Transverse colon (tissue), 4 donors: ENCODE measurements at places on chromosomes 2 and 18. TPM values are rescaled to one million over a fixed set of nuclear protein-coding genes. Genes with fewer than 3 reads are reported as not detected.

GRCh38 chr2:50649626-50650402 is 382.1 kb downstream of the NRXN1 start:
- DNase-seq, result no peak

- no peak for DNase-seq
These were observed 434.9 kb upstream of the ST6GAL2 start for GRCh38 chr2:107320881-107321280.

DNA sequence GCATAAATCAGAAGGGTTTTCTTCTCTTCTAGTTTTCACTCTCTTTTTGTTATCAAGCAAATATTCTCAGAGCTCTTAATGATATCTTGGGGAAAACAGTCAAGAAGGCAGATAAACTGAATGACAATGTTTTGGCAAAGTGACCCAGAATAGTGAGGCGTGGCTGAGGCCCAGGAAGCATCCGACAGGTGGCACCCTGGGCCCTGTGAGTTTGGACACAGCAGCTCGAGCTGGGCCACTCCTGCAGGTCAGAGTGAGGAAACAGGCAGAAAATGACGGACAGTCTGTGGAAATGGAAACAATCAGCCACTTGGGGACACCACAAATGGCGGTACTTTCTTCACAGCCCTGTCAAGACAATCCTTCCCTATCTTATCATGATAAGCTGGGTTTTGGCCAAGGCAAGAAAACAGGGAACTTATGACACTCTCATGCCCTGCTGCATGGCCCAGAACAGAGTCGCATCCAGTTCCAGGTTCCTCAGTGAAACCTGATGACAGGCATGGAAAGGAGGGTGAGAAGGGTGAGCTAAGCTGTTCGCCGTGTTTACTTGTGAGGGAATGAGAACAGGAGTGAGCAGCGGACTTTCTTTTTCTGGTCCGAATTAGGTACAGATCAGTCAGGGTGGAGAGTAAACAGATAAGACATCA is 32.1 kb downstream of the MRPL44 start:
- peak; percentile 50 for DNase-seq

- DNase-seq, result no peak
These were observed 290.4 kb downstream of the PTPRM start for GRCh38 chr18:7857562-7857961.

DNA sequence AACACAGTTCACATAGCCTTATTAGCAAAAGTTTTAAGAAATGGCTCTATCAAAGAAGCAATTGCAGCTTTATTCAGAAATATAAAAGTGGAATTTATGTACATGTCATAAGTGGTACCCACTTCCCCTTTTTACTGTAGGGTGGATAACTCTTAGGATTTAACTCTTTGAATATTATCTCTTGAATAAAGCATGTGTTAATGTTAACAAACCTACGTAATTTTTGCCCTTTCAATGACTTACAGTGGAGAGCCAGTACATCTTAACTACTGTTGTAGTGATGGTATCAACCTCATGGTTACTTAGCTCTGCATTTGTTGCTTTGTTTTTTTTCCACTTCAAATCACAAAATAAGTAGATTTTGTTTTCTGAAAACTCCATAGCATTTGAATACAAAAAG is 8.8 kb downstream of the NABP1 start:
- DNase-seq, result no peak

DNA sequence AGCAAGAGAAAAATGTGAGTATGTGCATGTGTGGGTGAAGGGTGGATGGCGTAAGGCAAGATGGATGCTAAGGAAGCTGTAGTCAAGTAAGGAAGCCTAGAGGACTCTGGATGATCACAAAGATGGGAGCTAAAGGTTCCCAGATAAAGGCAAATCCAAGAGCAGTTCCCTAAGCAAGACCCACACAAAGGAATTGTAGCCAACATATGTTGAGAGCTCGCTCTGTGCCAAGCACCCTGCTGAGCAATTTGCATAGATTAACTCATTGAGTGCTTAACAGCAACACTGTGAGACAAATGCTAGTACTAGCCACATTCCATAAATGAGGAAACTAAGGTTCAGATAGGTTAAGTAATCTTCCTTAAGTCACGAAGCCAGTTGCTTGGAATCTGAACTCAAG is 132.6 kb downstream of the C1D start:
- no peak for DNase-seq

LPIN1 gene
- 24.7 TPM for total RNA-seq

ECEL1 gene
- total RNA-seq, result not detected

LRATD1 gene
- total RNA-seq, result 87.6 TPM
